ENCODE measurements at places on chromosomes 6 and 20. TPM values are rescaled to one million over a fixed set of nuclear protein-coding genes. Genes with fewer than 3 reads are reported as not detected.

Gene NRSN1
- not detected for total RNA-seq

Gene BTNL2
- not detected for total RNA-seq

Gene ADIG
- not detected for total RNA-seq

Gene UTRN
- total RNA-seq = 84.8 TPM

Gene PSMB8
- total RNA-seq = 34.1 TPM

- DNase-seq = no peak
Measured at GRCh38 chr20:62733891-62734290, 25.3 kb downstream of the NTSR1 start.

- no peak for DNase-seq
Measured at GRCh38 chr6:168927026-168927425, 326.6 kb downstream of the THBS2 start.

- DNase-seq = no peak
Measured at GRCh38 chr6:7918403-7918802, 7.8 kb upstream of the TXNDC5 start.

GRCh38 chr6:130107710-130108109, 89.3 kb downstream of the L3MBTL3 start:
- no peak for DNase-seq

- DNase-seq = no peak
Measured at GRCh38 chr20:35979544-35979943, 11.2 kb downstream of the CNBD2 start.

GRCh38 chr6:106037060-106037459, 49.1 kb upstream of the PRDM1 start:
- peak; percentile 10 for DNase-seq

- peak; percentile 40 for DNase-seq
Measured at GRCh38 chr20:16701296-16701695, 28.5 kb upstream of the SNRPB2 start.

GRCh38 chr20:22098511-22098910, 393.0 kb downstream of the PAX1 start:
- no peak for DNase-seq

GRCh38 chr6:161832622-161833021, 558.8 kb upstream of the AGPAT4 start:
- DNase-seq = no peak

GRCh38 chr20:63457737-63458136, 14.7 kb downstream of the KCNQ2 start:
- peak; percentile 56 for DNase-seq

GRCh38 chr20:63351811-63352591, 9.1 kb downstream of the CHRNA4 start:
- DNase-seq = no peak

GRCh38 chr20:20331156-20331555, 36.7 kb upstream of the INSM1 start:
- DNase-seq = no peak

All from MCF 10A (cell line).